AG04449 (cell line): ENCODE measurements at places on chromosomes 3 and 15.

- no peak for DNase-seq
These were observed 509.3 kb upstream of the PPP2R3A start for GRCh38 chr3:135456108-135456790.

GRCh38 chr3:177361081-177361938, 164.0 kb upstream of the TBL1XR1 start:
- DNase-seq = no peak

DNA sequence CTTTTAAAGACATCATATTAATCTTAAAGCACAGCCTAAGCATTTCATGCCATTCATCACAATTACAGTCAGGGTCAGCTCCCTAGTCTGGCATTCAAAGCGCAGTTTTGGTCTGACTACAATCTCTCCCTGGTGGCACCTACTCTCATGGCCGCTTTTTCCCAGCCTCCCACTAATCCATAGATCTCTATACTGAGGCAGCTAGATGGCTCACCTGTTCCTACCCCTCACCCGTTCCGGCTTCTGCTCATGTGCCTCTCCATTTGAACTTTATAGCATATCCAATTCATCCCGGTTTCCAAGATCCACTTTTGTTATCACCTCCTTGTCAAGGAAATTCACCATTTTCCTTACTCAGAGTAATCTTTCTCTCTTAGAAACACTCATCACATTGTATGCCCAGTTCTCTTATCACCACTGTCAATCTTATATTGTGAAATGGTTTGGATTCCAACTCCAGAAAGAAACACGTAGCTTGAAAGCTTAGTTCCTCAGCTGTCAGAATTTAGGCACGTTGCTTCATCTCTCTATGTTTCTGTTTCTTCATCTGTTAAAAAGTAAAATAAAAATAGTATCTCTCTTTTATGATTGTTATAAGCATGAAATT, 220.0 kb upstream of the UBE2E2 start:
- no peak for DNase-seq

DNA sequence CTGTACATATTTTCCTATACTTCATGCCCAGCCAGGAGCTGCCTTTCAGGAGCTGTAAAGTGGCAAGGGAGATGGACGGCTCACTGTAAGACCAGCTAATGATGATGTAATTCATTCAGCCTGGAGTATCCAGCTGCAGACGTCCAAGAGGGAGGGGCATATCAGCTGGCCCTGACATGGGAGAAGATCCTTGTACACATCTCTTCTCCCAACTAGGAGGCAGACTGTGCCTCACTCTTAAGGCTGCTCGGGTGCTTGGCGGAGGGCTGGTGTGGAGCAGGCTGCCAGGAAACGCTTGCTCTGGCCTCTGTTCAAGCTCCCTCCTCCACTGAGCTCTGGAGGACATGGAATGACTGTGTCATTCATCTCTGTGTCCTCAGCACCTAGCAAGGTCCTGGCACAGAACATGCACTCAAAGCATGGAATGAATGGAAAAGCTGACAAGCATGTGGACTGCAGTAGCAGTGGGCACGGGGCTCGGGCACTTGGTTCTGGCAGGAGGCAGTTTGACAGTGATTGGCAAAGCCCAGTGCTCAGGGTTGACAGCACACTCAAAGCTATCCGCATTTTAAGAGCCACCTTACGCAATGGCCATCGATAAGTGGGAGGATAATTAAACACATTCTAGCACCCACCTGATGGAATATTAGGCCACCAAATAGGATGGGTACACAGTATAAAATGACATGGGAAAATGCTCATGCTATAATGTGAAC, 72.4 kb downstream of the TBC1D2B start:
- DNase-seq = peak; percentile 65

DNA sequence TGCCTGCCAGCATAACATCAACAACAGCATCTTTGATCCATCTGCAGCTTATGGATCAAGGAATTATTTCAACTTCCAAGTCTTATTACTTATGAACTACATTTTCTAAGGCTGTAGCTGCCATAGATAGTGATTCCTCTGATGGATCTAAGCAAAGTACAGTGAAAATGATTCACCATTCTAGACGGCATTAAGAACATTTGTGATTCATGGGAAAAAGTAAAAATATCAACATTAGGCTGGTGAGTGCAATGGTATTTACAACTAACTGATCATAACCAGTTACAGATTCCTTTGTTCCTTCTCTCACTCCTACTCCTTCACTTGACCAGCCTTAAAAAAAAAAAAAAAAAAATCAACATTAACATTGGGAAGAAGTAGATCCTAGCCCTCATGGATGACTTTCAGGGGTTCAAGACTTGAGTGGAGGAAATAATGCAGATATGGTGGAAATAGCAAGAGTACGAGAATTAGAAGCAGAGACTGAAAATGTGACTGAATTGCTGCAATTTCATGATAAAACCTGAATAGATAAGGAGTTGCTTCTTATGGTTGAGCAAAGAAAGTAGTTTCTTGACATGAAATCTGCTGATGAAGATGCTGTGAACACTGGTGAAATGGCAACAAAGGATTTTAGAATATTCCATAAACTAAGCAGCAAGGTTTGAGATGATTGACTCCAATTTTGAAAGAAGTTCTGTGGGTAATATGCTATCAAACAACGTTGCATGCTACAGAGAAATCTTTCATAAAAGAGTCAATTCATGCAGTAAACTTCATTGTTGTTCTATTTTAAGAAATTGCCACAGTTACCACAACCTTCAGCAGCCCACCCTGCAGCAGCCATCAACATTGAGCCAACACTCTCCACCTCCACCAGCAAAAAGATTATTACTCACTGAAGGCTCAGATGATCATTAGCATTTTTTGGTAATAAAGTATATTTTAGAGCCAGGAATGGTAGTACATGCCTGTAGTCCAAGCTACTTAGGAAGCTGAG, 22.8 kb downstream of the SLC12A6 start:
- DNase-seq = no peak

DNA sequence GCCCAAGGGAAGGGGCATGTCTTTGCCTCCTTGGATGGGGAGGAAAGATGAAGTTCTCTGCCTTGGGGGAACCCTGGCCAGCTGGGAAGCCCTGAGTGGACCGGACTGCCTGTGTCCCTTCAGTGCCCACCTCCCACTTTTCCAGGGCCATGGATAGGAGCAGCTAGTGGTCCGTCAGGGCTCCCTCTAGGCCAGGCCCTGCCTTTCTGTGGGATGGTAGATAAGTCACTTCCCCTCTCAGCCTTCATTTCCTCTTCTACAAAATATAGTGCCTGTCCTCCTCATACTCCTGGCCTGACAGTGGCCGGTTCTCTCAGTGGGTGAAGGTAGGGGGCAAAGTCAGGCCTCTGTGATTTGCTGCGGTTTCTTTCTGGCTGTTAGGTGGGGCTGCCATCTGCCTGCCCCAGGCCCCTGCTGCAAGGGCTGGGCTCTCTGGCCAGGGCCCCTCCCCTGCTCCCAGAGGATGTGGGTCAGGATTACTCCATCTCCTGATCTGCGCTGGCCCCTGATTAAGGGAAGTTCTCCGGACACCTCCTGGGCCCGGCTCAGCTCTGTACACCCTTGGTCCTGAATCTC, 1.4 kb downstream of the PLEKHO2 start:
- DNase-seq = no peak

DNA sequence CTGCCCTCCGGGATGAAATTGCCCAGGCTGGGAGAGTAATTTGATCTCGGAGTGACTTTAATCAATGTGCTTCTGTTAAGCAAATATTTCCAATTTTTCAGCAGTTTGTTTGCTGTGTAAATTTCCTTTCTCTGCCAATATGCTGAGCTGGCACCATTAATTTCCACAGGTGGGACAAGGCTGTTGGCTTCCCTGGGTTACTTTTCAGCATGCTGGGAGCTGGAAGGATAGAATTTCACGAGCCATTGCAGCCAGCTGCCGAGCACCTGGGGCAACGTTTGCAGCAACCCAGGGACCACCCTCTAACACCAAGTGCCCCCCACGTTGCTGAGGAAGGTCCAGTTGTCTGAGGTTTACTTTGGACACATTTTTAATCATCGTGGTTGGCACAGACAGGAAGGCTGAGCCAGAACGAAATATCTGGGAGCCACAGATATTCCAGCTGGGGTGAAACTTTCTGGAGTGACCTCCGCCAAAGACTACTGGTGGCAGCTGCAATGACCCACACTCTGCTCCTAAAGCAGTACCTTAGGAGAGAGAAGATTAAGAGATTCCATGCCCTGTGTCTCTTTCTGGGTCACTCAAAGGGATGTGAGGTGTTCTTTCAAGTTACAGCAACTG, 293.3 kb upstream of the RGMA start:
- no peak for DNase-seq

DNA sequence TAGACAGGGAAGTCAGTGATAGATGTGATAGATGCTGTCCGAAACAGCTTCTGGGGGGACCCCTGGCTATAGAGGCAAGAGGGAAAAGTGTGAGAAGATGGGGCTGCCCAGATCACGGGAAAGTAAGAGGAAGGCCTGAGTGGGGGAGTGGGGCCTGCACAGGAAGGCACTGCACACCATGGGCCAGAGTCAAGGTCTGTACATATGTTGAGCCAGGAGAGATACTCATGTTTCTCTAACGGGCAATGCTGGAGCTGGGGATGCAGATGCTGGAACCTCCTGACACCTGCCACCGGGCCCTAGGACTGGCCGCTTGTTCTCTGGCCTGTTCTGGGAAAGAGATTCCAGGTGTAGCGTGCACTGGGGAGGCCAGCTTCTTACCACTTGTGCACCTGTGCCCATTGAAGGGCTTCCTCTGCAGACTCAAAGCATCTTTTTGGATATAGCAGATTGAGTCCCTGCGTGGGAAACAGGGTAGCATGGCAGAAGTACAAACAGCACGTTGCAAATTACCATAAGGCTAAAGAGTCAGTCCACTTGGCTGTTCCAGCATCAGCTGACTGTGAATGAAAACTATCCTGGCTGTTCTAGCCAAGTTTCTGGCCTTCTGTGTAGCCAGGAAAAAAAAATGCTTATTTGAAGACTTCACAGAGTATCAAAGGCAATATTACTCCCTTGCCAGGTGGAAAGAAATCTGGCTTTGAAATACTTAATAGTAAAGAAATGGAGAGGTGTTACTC, 77.1 kb upstream of the GSK3B start:
- no peak for DNase-seq

DNA sequence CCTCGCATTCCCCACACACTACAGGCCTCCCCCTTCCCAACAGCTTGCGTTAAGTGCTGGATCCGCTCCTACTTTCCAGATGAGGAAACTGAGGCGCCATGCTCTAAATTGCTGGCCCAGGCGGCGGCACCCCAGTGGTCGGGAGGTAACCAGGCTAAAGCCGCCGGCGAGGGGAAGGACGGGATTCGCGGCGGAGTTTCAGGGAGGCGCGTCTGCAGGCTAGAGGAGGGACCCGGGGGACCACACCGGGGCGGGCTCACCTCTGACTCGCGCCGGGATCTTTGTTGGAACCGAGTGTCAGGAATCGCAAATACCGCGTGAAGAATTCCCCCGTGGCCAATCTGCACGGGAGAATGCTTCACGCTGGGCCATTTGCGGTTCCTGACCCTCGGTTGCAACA, 24.6 kb upstream of the PTPN23 start:
- DNase-seq = no peak

DNA sequence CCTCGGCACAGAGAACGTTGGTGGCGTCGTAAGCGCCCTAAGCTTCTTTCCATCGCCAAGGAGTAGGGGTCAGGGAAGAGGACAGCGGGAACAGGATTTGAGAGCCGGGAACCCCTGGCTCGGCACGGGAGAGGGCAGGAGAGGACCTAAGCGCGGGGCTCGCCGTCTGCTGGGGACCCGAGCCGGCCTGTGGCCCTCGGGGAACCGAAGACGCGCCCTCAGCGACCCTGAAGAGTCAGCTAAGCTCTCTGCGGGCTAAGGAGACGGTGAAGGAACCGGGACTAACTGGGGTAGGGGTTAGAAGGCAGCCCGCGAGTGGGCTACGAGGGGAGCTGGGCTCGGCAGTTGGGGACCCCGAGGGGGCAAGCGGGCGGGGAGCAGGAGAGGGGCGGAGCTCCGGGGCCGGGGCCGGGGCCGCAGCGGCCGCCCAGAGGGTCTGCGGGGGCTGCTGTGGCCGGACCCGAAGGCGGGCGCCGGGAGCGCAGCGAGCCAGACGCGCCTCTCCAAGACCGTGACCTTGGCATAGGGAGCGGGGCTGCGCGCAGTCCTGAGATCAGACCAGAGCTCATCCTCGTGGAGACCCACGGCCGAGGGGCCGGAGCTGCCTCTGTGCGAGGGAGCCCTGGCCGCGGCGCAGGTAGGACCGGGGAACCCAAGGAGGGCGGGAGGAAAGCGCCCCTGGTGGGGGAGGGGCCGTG, 574 bp downstream of the CASR start:
- DNase-seq = no peak

GRCh38 chr3:186988806-186989205, 58.5 kb downstream of the ST6GAL1 start:
- DNase-seq = no peak
